H9 (cell line): ENCODE measurements at places on chromosomes 11 and 22. TPM values are rescaled to one million over a fixed set of nuclear protein-coding genes. Genes with fewer than 3 reads are reported as not detected.

KDM4D gene
- 1.4 and 1.9 TPM in 2 replicates for total RNA-seq

OR52N2 gene
- not detected in 2 replicates for total RNA-seq

- DNase-seq, result peak; percentile 46
Observed at GRCh38 chr11:76120513-76121101, 85.7 kb downstream of the WNT11 start.

DNA sequence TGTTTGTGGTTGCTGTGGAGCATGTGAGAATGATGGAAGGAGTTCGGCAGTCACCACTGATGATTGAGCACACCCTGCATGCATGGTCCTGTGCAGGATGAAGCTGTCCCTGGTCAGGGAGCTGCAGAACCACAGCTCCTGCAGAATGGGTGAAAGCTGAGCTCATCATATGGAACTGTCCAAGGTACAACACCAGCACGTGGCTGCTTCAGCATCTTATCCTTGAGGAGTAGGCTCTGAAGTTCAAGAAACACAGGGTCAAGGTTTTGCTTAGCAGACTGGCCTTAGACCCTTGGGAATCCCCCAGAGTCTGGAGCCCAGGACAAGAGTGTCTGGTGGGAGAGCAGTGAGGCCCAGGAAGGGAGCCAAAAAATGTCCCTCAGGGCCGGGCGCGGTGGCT, 182.4 kb upstream of the LARGE1 start:
- peak; percentile 34 for DNase-seq

ZNF214 gene
- 4.0 and 5.0 TPM in 2 replicates for total RNA-seq
